CD4-positive, alpha-beta T cell treated with Interleukin-1 beta for 1 hour (primary cell): ENCODE measurements at places on chromosomes 13 and 19.

GRCh38 chr19:4662020-4662695, 8.0 kb downstream of the MYDGF start:
- DNase-seq, result no peak

- DNase-seq, result no peak
These were observed 538 bp downstream of the ACP7 start for GRCh38 chr19:39084732-39085080.

DNA sequence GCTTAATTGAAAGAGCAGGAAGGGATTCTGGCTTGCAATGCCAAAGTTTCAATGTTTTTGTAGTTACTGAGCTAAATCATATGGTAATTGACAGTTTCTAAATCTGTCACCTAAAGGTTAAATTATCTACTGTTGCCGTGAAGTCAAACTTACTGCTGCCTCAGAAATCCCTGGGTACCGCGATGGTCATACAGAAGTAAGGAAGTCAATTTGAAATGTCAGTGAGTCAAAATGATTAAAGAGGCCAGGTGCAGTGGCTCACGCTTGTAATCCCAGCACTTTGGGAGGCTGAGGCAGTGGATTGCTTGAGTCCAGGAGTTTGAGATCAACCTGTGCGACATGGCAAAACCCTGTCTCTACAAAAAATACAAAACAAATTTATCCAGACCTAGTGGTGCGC, 48.8 kb upstream of the TPM4 start:
- no peak for DNase-seq

- peak; percentile 14 for DNase-seq
These were observed 38.6 kb upstream of the ITM2B start for GRCh38 chr13:48194379-48194754.

- no peak for DNase-seq
These were observed 73.4 kb downstream of the RUBCNL start for GRCh38 chr13:46313432-46314257.

DNA sequence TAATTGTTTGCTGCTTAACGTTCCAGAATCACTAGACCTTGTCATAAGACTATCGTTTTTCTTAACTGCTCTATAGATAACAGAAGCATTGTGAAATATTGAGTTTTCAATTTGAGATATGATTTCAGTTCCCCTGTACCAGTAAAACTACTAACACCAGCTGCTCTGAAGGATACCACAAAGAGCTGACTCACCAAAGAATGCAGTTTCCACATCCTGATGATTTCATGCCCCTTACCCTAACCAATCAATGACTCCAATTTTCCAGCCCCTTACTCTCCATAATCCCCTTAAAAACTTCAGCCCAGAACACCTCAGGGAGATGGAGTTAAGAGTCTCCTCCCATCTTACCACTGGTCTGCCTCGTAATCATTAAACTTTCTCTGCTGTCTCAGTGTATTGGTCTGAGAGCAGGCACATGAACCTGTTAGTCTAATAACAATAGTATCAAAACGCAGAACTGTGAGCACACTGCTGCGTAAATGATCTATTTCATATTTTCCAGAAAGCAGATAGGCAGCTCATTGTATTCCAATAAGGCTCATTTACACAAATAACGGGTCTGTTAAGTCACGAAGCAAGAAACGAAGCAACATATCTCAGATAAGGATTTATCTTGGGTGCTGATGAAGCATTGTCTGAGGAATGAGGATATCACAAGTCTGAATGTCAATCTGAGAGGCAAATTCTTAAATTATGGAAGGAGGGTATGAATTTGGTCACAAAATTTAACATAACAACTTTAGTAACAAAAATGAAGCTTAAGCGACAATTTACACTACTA, 14.1 kb upstream of the CCNA1 start:
- no peak for DNase-seq

- no peak for DNase-seq
These were observed 10.7 kb downstream of the TPGS1 start for GRCh38 chr19:517721-518597.

DNA sequence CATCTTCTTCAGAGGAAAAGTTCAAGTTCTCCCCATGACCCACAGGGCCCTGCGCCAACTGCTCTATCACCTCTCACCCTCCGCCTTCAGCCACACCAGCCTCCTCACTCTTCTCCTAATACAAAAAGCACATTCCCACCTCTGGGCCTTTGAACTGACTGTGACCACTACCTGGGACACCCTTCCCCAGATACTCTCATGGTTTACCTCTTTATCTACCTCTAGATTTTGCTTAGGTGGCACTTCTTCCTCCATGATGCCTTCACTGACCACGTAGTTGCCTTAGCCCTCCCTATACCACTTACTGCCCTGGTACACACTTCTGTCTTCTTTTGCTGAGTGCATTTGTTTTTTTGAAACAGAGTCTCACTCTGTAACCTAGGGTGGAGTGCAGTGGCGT, 3.9 kb upstream of the SYCE2 start:
- DNase-seq, result no peak

- DNase-seq, result no peak
These were observed 64.4 kb upstream of the FRY start for GRCh38 chr13:31967155-31967554.

GRCh38 chr19:2495651-2496316, 19.9 kb downstream of the GADD45B start:
- no peak for DNase-seq

- DNase-seq, result no peak
These were observed 34.4 kb downstream of the WDFY2 start for GRCh38 chr13:51618626-51619025.

- no peak for DNase-seq
These were observed 561.0 kb upstream of the KLF12 start for GRCh38 chr13:74695021-74695800.

- DNase-seq, result no peak
These were observed 145.0 kb downstream of the ZNF675 start for GRCh38 chr19:23541991-23542390.

- DNase-seq, result no peak
These were observed 330.7 kb downstream of the PCDH20 start for GRCh38 chr13:61084988-61085387.

- DNase-seq, result no peak
These were observed 84.6 kb downstream of the NALCN start for GRCh38 chr13:101331731-101332130.

DNA sequence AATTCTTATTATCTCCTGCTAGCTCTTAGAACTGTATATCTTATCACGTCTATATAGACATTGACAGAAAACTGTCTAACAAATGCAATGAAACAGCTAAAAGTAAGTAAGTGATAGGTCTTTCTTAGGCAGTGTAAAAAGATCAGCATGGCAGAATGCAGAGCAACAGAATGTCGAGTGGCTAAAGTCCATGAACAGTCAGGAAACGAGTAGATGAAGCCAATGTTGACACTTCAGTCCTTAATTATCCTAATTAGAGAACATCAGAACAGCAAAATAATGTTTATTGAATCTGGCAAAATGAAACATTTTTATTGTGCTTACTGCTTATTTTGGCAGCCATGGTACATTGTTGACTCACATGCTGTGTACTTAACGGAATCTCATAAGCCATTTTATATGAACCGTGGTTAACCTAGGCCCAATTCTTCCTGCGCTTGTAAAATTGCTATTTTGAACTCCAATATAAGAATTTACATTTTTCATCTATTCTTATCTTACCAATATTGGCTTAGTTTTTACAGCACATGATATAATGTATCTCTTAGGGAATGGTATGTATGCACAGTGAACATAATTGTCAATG, 748.1 kb downstream of the DACH1 start:
- DNase-seq, result no peak

DNA sequence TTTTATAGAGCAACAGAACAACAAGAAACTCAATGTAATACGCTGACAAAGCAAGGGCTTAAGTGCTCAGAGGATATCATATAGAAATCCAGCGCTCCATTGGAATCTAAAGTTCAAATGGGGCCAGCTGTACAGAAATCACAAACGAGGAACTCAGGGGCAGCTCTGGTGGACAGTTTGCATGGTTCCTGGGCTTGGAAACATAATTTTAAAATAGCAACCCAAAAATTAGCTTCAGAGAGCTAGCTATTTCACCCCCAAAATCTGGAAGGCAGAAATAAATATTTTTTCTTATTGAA, 19.2 kb upstream of the LATS2 start:
- DNase-seq, result no peak

- no peak for DNase-seq
These were observed 11.0 kb downstream of the ZNF552 start for GRCh38 chr19:57803594-57804325.

- DNase-seq, result no peak
These were observed 53.1 kb downstream of the KL start for GRCh38 chr13:33069365-33069764.

GRCh38 chr13:34842466-34842865, 99.6 kb upstream of the NBEA start:
- no peak for DNase-seq

- DNase-seq, result no peak
These were observed 250.9 kb downstream of the MAB21L1 start for GRCh38 chr13:35225582-35225981.

DNA sequence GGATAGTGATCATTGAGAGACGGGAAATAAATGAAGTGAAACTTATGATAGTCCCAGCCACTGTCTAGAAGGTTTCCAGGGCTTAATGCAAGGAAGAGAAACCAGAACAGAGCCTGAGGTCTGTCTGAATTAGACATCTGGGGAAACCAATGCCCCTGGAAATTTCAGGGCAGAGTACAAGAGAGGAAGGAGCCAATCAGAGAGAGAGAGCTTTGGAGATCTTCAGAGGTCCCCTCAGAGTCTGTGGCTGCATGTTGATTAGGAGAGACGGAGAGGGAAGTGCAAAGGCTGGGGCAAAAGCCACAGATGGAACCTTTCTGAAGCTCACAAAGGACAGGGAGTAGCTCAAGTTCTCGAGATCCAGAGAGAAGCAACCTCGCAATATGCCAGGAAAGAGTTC, 378.0 kb downstream of the DNAJC15 start:
- no peak for DNase-seq

DNA sequence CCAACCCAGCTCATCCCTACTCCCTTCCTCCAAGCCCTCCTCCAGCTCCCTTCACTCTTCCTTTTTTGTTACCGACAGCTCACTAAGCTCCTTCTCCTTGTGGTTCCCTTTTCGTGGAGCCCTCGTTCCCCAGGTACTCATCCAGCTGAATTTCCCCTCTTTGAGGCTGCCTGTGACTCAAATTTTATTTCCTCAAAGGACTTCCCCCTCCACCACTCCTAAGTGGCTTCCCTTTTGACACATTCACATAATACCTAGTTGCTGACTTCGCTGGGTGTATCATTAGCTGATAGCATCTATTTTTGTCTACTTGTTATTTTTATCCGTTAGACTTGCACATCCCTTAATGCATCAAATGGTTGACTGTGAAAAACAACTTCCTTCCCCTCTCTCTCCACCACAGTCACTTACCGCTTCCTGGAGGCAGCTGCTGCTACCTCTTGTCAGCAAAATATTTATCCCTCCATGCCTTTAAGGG, 14.5 kb downstream of the FFAR2 start:
- DNase-seq, result peak; percentile 80

GRCh38 chr19:55901369-55902079, 30.6 kb downstream of the NLRP13 start:
- no peak for DNase-seq

GRCh38 chr13:100323937-100324336, 235.0 kb downstream of the PCCA start:
- DNase-seq, result no peak

DNA sequence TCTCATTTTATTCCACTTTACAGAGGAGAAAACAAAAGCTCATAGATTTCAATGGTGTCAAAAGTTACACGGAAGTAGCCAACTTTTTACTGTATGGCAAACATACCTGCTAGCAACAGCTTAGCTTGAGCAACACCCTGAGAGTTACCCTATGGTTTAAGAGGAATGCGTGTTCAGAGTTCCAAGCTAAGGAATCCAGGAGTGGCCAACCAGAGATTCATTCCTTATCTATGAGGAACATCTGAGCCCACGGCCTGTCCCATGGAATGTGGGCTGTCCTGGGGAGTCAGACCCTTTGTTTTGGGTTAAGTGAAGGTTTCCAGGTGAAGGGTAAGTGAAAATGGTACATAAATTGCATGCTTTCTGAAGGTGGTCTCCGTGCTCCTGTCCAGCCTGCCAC, 67.5 kb downstream of the STARD13 start:
- no peak for DNase-seq

- DNase-seq, result no peak
These were observed 23.4 kb upstream of the TCF3 start for GRCh38 chr19:1675633-1676350.

DNA sequence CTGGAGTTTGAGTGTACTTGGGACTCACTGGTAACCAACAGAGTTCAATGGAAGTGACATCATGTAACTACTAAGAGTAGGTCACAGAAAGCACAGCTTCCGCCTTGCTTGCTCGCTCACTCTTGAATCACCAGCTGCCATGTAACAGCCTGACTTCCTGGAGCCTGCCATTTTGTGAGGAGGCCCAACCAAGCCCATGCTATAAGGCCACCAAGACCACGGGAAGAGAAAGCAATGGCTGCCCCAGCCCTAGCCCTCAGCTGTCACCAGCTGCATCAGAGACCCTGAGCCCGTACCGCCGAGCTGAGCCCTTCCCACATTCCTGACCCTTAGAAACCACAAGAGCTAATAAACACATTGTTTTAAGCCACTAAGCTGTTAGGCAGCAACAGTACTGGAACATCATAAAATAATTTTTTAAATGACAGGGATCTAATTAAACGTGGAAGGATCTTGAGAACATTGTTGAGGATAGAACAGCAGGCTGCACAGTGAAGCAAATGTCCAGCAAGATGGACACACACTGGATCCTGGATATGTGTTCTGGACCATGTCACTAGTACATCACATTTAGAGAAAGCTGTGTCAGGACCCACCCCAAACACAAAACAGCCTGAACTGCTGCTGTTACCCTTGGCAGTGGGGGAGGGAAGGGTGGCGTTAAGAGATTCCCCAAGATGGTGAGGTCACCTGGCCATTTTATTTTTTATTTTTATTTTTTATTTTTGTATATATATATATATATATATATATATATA, 21.7 kb upstream of the LDLR start:
- DNase-seq, result no peak

DNA sequence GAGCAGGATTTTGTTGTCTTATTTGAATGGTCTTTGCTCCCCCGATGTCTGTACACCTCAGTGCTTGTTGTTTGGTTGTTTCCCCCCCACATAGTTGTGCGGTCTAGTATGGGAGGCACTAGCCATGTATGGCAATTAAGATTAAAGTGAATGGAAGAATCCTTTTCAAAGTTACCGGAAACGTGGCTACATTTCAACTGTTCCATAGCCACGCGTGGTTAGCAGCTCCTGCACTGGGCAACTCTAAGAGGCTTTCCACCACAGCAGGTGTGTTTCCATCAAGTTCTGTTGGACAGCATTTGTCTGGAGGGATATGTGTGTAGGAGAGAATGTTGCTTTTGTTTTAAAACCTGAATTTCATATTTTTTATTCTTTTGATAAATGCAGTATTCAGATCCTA, 247.3 kb downstream of the GGACT start:
- no peak for DNase-seq

- no peak for DNase-seq
These were observed 233.6 kb downstream of the PCDH9 start for GRCh38 chr13:66996503-66996902.

DNA sequence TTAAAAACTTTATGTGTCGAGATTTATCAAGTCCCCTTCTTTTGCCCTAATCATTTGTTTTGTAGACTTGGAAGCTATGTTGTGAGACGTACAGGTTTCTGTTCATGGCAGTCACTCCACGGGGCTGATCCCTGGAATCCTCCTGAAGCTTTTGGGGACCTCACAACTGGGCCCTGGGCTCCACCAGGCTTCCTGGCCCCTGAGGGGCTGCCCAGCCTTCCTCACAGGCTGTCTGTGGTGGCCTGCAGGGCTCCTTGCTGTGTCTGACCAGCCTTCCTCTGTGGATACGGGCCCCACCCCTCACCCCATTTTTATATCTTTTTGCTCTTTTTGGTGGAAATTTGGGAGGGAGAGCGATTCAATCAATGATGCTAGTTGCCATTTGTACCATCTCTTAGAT, 38.1 kb downstream of the CHST8 start:
- no peak for DNase-seq
